ENCODE measurements at places on chromosomes 2 and 18.

DNA sequence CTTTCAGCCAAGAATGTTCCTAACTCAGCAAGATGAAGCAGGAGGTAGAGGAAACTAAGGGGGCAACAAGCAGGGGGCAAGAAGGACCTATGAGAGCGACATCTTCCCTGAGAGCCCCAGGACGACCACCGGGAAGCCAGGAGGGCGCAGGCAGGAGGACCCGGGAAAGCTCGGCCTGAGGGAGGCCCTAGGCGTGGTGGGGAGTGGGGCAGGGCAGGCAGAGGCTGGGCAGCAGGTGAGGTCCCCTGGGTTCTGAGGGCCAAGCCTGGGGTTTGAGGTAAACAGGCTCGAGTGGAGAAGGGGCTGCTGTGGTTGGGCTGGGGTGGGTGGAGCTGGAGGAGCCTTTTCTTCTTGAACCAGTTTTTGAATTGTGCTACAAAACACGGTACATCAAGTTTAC, 1.3 kb upstream of the ALPI start:
- DNase-seq = no peak

- no peak for DNase-seq
Observed at GRCh38 chr18:21074336-21075323, 37.0 kb downstream of the ROCK1 start.

- no peak for DNase-seq
Observed at GRCh38 chr18:8785261-8785660, 79.9 kb downstream of the MTCL1 start.

DNA sequence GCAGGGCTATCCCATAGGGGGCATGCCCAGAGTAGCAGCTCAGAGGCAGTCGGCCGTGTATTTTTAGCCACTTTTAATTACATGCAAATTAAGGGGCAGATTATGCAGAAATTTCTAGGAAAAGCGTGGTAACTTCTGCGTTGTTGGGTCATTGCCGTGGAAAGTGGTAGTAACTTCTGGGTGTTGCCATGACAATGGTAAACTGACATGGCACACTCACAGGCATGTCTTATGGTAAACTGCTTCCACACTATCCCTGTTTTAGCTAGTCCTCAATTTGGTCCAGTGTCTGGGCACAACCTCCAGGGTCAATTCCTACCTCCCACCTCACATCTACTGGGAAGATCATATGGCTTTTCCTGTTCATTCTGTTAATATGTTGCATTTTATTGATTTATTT, 428.9 kb upstream of the FANCL start:
- no peak for DNase-seq

GRCh38 chr2:191910518-191910917, 63.6 kb upstream of the CAVIN2 start:
- DNase-seq = no peak

All from fibroblast of skin of left quadriceps (primary cell).